ENCODE measurements at places on chromosomes 7 and 10.

DNA sequence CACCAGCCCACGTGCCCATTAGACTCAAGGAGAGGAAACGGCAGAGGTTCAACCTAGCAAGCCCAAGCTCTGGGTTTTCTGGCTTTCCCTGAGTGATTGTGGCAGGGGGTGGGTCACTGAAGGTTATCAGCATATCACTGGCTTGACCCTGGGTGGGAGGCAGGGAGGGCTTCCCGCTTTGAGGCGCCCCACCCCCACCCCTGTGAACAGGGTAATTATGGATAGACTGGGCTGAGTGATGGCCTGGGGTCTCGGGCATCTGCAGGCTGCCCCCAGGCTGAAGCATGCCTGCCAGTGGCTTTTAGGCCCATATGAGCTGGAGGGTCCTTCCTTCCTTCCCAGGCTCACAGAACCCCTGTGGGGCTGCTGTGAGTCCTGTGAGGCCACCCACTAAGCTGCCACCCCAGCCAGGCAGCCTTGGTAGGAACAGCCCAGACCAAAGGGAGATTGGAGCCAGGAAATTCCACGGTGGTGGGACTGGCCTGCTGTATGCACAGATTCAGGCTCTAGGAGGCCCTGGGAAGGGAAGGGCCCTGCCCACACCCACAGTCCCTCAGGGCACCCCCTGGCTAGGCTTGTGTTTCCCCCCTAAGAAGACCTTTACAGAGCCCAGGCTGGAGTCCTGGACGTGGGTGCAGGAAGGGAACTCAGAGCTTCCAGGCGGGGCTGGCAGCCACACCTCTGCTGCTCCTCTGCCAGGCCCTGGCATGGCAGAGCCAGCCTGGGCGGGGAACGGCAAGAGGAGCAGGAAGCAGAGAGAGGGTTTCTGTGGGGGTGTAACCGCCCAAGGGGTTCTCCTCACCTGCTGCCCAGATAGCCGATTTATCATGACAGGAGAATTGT is 33.1 kb downstream of the GPRIN2 start:
- DNase-seq: no peak

DNA sequence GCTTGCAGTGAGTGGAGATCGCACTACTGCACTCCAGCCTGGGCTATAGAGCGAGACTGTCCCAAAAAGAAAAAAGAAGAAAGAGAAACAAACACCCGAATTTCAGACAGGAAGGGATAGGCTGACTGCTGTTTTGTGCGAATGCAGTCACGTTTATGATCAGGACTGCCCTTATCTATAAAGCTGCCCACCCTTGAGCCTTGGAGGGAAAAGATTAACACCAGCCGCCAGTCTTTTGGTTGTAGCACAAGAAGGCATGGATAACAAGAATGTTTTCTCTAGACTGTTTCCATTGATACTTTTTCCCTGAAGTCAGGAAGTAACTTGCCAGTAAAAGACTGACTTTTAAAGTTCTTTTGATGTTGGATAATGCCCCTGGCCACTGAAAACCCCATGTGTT is 314.0 kb downstream of the BICC1 start:
- DNase-seq: no peak

DNA sequence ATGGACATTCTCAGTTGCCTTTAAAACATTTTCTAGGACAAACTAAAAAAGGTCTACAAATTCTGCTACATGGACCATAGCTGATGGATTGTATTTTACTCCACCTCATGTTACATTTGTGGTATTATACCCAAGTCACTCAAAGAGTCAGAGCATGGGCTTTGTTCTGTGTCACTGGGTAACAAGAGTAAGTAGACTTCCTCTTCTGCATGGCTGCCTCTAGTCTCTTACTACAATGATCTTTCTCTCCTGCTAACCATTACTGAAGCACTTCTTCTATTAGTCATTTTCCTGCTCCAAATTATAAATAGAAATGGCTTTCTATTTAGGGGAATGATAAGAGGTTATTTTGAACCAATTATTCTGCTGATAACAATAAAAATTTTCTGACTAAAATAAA is 727.4 kb upstream of the NRP1 start:
- DNase-seq: no peak

DNA sequence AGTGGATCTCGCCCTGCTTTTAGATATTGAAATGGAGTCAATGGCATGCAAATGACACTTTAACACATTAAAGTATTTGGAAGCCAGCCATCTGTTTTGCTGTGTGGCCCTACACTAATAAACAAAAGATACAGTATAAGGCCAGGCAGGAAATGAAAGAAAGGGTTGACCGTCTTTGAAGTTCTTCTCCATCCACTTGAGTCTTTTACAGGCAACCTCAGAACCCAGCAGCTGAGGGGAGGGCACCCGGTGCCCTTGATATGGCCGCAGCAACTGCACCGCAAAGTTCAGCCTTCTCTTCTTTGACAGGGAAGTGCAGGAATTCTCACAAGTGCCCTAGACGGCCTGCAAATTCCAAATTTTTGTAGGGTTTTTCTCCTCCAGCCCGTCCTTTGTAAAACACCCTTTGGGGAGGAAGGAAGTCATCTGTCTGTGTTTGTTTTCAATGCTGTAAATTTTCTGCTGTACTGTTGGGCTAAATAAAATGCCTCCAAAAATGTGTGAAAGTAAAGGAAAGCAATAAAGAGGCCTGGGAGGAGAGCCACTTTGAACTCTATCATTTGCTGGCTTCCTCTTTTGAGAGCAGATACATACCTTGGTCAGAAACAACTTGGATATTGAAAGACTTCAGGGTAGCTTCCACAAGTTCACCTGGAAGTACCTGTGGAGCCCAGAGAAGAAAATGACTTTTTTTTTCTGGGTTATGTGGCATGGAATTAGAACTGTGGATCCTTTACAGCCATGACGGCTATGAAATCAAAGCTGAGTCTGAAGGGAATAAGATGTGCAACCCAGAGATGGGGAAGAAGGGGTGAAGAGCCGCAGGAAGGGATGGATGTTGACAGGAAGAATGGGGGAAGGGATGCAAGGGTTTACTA is 3.6 kb downstream of the HOXA1 start:
- no peak for DNase-seq

GRCh38 chr10:127887541-127888415 is 5.0 kb downstream of the CLRN3 start:
- DNase-seq: no peak

DNA sequence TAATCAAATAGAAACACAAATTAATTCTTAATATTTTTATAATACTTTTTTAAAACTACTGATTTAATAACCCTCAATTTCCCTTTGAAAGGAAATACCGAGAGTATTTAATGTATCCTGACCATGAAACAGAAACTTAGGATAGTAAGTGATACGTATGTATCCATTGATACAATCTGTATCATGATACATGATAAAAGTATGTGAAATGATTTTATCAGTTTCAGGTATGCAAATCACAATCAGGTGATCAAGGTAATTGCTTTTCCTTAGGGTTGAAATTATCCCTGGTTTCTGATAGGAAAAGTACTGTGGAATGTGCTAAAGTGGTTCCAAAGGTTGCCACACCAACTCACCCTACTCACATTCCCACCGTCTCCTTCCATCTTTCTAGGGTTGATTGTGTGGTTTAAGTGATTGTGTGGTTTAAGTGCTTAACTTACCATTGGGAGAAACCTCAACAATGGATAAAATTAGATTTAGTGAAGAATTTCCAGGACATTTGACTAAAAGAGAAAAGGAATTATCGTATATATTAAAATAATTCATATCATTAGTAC is 138.3 kb downstream of the LRRN3 start:
- DNase-seq: no peak

GRCh38 chr7:80682744-80683143 is 44.3 kb downstream of the CD36 start:
- no peak for DNase-seq

DNA sequence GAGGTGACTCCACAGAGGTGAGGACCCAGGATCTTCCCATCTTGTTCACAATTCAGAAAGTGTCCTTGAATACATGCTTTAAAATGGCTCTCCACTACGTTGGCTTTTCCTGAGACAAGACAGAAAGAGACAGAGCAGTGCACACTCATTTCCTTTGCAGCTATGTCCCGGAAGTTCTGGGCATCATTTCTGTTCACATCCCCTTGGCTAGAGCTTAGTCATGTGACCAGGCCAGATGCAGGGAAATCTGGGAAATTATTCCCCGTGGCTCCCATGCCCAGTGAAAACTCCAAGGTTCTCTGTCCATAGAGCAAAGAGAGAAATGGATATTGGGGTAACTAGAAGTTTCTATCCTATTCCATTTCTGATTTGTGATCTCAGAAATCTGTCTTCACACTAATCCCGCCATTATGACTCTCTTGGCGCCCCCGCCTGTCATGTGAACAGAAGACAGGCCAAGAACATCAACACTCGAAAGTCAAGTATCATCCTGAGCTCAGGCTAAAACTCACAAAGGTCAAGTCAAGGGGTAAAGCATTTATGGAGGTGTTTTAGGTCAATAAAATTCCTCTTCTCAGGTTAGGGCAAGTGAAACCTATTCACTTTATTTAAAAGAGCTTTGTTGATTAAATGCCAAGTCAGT is 251.4 kb upstream of the HABP2 start:
- DNase-seq: no peak

- no peak for DNase-seq
Measured at GRCh38 chr7:4834601-4835397, 27.0 kb downstream of the PAPOLB start.

DNA sequence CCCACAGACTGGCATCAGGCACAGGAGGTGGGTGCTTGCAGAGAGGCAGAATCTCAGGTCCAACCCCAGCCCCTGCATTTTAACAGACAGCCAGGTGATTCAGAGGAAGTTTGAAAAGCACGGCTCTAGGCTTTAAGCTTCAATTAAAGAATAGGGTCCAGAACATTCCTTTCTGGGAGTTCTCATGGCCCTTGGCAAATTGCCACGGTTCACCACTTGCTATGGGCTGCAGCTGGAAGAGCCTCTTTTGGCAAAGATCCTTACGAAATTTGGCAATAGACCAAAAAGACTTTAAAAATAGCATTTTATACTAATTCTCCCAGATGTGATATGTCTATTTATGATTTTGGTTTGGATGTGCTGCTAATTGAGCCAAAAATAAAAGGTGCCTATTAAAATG is 148.1 kb downstream of the ITGA8 start:
- DNase-seq: no peak

DNA sequence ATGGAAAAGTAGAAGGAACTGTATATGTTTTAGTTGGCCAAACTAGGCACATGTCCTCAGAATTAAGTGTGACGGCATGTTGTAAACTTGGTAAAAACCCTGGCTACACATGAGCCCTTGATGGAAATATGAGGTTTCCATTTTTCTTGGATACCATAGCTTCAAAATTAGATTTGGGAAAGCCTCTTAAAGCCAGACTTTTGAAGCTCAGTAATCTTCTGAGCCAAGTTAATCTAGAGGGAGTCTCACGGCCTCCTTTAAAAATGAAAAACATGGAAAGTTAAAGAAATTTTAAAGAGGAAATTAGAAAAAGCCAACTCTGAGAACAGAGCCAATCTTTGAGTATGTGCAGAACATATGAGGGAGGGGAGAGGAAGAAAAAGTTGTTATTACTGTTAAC is 376.0 kb downstream of the CTNNA3 start:
- no peak for DNase-seq

GRCh38 chr7:138338361-138338760 is 121.7 kb upstream of the TRIM24 start:
- DNase-seq: no peak

DNA sequence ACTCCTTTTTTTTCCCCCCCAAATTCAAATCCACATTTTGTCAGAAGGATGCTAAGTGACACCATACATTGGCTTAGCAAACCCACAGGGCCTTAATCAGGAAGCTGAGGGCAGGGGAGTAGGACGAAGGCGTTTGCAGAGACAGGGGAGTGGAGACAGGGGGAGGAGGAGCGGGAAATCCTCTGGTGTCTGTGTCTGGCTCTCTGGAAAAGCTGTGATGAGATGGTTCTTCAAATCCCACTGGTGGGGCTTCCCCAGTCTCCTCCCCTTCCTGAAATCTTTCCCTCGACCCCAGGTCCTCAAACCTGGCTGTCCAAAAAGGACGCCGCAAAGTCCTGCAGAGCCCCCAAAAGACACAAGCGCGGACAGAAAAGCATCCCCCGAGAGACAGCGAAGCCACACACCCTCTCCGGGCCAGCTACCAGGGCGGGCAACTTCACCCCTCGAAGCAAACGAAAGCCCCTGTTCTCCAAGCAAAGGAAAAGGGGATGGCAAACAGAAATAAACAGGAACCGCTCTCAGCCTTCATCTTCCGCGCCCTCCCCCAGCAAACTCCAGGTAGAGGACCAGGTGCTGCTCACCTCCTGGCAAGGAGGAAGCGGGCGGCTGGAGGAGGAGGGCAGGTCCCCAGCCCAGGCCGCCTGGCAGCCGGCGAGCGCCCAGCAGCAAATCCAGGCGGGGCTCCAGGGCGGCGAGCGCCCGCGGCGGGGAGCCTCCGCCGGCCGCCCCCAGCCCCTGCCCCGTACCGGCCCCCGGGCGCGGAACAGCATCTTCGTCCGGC is 520 bp downstream of the ELAPOR2 start:
- DNase-seq: peak; percentile 12

GRCh38 chr10:91391920-91392319 is 18.2 kb upstream of the HECTD2 start:
- no peak for DNase-seq

- peak; percentile 38 for DNase-seq
Measured at GRCh38 chr10:7409732-7410168, 1.1 kb downstream of the SFMBT2 start.

DNA sequence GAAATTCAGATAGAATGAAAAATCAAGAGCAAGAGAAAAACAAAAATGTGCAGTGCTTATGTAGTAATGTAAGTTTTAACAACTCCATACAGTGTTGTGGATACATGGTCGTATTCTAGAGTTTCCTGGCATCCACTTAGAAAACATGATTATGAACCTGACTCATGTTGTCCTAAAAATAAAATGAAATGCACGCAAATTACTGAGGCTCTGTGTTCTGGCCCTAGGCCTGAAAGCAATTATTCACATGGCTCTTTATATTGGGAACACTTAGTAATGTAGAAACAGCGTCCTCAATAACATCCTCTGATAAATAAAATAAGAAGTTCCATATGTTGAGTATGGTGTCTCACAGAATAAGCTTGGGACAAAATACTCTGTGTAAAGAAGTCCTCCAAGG is 200.2 kb upstream of the SEMA3E start:
- no peak for DNase-seq

- DNase-seq: no peak
Measured at GRCh38 chr10:2659660-2660209, 407.6 kb upstream of the PFKP start.

DNA sequence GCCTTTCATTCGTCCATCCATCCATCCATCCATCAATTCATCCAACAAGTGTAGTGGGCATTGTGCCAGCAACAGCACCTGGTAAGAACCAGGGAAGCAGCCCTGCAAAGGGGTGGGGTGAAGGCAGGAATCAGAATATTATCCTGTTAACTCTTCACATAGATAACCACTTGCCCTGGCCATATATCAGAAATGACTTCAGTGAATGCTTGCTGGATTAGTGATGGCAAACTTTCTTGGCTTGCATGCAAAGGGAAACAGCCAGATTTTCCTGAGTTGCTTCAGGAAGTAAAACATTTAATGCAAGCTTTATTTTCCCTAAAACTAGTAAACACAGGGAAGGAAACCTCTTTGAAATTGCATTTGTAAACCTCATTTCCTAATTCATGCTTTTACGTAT is 743 bp downstream of the OR2A5 start:
- no peak for DNase-seq
